ENCODE measurements at places on chromosomes 4 and X. TPM values are rescaled to one million over a fixed set of nuclear protein-coding genes. Genes with fewer than 3 reads are reported as not detected.

Gene HS6ST2
- total RNA-seq, result 1.9 TPM

DNA sequence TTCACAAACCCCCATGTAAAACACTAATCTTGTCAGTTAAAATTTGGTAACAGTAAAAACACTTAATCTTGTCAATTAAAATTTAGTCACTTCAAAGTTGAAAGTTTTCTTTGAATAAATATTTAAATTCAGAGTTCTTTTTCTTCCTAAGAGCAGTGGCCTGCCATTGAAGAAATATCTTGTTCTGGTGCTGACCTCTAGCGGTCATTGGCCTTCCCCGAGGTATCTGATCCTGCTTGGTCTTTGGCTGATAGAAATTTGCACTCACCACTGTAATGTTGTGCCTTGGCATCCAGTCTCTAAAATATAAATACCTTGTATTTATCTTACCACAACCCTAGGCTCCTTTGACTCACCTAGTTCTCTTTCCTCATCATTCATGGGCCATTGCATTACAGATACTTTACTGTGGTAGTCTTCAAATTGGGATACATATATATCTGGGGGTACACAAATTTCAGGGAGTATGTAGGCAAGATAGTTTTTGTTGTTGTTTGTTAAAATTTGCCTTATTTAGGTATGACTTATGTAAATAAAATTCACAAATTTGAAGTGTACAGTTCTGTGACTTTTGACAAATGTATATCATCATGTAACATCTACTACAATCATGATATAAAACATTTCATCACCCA, 6.7 kb upstream of the ART3 start:
- no peak for DNase-seq

DNA sequence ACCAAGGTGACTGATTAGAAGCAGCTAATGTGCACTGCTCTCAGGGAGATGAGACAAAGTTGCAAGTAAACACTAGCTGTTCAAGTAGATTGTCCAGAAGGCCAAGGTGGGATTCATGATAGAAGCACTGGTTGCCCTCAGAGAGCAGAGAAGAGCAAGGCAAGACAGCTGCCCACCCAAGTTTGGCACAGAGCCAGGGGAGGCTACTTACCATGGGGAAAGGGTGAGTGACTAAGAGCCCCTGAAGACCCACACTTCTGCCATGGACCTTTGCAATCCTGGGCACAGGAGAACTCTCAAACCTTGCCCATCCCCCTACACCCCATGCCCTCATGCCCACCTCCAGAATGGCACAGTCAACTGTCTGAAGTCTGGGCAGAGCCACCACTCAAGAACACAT, 68.3 kb downstream of the SPIN4 start:
- no peak for DNase-seq

DNA sequence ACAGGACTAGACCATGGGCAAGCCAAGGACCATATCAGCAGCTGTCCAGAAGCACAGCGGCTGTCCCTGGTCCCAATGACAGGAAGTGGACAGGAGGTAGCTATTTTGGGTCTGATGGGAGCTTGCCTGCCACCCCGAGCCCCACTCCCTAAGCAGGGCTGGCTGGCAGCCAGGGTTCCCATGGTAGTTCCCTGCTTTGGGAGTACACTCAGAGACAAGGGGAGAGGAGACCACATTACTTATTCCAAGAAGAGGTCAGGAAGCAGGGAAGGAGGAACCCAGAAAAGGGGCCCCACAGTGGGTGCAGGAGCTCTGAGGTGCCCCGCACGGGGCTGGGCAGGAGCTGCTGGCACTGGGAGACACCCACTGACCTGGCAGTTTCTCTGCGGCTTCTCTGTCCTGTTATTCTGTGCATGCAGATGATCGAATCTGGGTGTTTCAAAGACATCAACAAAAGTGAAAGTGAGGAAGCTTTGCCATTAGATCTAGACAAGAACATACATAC, 36.3 kb downstream of the HTT-AS start:
- no peak for DNase-seq

- no peak for DNase-seq
Observed at GRCh38 chr4:120667102-120667501, 255.4 kb downstream of the PRDM5 start.
